ENCODE measurements at places on chromosomes 5 and 9.

DNA sequence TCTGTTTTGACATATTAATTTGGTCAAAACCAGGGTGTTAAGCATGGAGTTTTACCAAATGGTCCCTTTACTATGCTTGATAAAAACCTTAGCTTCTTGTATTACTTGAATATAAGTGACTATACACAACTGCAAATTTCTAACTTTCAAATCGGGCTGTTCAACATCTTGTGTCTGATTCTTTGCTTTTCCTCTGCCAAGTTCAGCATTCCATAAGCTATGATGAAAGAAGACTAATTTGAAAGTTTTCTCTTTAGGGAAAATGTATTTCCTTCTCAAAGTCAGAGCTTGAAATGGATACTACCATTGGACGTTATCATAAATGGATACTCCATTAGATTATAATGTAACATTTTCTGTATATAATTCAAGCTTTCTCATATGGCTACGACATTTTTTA, 792.9 kb downstream of the EFNA5 start:
- DNase-seq = no peak

DNA sequence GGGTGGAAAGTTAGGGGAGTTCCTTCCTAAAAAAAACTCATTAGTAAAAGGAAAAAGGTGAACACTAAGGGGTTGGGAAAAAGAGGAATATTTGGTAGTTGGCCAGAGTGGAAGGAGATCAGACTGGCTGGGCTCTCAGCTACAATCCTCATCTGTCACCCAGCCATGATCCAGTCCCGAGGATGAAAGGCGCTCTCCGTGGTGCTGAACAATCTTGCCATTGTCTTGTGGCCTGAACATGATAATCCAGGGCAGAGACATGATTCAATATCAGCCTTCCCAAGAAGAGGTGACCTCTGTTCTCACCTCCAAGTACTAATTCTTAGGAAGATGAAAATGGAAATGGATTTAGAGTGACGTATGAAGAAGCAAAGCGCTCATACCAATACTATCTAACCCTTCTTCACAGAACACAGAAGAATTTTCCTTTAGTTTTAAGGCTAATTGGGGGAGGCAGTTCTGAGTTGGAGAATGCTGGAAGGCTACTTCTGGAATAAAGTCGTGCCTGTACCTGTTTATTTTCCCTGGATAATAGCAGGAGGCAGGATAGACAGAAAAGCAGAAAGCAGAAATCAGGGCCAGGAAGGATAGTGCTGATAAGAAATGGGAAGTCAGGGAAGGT, 36.6 kb upstream of the MYORG start:
- DNase-seq = peak; percentile 23

- no peak for DNase-seq
These were observed 41.5 kb downstream of the PCDHAC2 start for GRCh38 chr5:141007791-141008190.

- peak; percentile 20 for DNase-seq
These were observed 6.1 kb upstream of the TMEM252 start for GRCh38 chr9:68546596-68547390.

DNA sequence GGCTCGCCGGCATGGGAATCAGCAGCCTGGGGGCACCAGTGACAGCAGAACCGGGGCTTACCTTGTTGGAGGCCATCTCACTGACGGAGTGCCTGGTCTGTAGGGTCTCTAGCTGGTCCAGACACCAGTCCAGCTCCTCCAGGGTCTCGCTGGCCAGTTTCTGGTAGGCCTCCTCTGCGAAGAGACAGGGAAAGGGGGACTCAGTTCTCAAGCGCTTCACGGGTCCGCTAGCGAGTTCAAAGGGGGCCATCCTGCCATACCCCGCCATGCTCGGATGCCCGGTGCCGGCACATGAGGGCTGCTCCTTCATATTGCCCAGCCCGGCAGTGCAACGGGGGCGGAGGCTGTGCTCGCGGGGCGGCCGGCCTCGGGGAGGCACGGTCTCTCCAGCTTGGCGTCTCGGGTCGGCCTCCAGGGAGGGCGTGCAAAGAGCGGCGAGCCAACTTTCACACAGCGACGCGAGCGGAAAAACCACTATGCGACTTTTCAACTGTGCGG, 456.0 kb downstream of the RAB3C start:
- peak; percentile 33 for DNase-seq
